ENCODE measurements at places on chromosomes 7 and 10. TPM values are rescaled to one million over a fixed set of nuclear protein-coding genes. Genes with fewer than 3 reads are reported as not detected.
A peak's percentile ranks its signal among the peaks of the same experiment; 100 is the strongest.

- no peaks in the 10 kb centered on the region for H3K36me3 ChIP-seq
- peaks cover 15% of the 10 kb centered on the region for H3K4me1 ChIP-seq
- peak overlapping the region; percentile 90 for H3K4me3 ChIP-seq
- H3K27ac ChIP-seq, result peak overlapping the region; percentile 85
- peak; percentile 88 for DNase-seq
Measured at GRCh38 chr10:119872860-119873681, 428 bp upstream of the MCMBP start.

GRCh38 chr7:3345699-3346481 lies 44.8 kb downstream of the SDK1 start:
- H3K27ac ChIP-seq, result no peak overlapping the region
- H3K27me3 ChIP-seq, result no peaks in the 10 kb centered on the region

- H3K27me3 ChIP-seq, result no peaks in the 10 kb centered on the region
- no peaks in the 10 kb centered on the region for H3K36me3 ChIP-seq
- no peaks in the 10 kb centered on the region for H3K4me1 ChIP-seq
- no peak overlapping the region for H3K27ac ChIP-seq
Measured at GRCh38 chr7:33610918-33611317, 294.4 kb upstream of the BMPER start.

DNA sequence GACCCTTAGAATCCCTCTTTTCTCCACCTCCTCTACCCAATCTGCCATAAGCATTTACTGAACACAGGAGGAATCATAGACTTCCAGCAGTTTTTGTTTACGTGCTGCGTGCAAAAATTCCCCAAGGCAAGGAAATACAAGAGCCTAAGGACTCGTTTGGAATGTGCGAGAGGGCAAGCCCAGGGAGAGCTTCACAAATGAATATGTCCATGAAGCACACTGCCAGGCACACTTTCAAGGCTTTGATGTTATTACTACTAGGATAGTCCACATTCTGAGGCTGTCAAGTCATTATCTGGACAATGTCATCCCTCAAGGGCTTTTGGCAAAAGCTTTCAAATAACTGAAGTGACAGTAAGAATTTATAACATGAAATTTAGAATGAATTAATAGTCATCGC lies 214.7 kb upstream of the TBX20 start:
- no peak overlapping the region for H3K27ac ChIP-seq
- H3K4me3 ChIP-seq, result no peak overlapping the region
- peaks cover 19% of the 10 kb centered on the region for H3K27me3 ChIP-seq
- H3K36me3 ChIP-seq, result no peaks in the 10 kb centered on the region
- DNase-seq, result no peak
- H3K4me1 ChIP-seq, result no peaks in the 10 kb centered on the region

GRCh38 chr7:80781146-80781545 lies 137.7 kb downstream of the SEMA3C start:
- no peak for DNase-seq
- no peaks in the 10 kb centered on the region for H3K4me1 ChIP-seq
- no peak overlapping the region for H3K4me3 ChIP-seq
- H3K27me3 ChIP-seq, result no peaks in the 10 kb centered on the region
- no peak overlapping the region for H3K27ac ChIP-seq

FAM25C gene
- total RNA-seq, result not detected

CLDN4 gene
- not detected for total RNA-seq

GPR37 gene
- not detected for total RNA-seq

ACTL6B gene
- not detected for total RNA-seq

SEMA3A gene
- total RNA-seq, result 0.54 TPM

IGFBP3 gene
- total RNA-seq, result 3.9 TPM

Measured in T-cell (primary cell).